ENCODE measurements at places on chromosomes 6 and 20. TPM values are rescaled to one million over a fixed set of nuclear protein-coding genes. Genes with fewer than 3 reads are reported as not detected.

The RSPH4A gene
- not detected for total RNA-seq

- no peak for ATAC-seq
Observed at GRCh38 chr6:3615391-3616380, 135.8 kb downstream of the PXDC1 start.

DNA sequence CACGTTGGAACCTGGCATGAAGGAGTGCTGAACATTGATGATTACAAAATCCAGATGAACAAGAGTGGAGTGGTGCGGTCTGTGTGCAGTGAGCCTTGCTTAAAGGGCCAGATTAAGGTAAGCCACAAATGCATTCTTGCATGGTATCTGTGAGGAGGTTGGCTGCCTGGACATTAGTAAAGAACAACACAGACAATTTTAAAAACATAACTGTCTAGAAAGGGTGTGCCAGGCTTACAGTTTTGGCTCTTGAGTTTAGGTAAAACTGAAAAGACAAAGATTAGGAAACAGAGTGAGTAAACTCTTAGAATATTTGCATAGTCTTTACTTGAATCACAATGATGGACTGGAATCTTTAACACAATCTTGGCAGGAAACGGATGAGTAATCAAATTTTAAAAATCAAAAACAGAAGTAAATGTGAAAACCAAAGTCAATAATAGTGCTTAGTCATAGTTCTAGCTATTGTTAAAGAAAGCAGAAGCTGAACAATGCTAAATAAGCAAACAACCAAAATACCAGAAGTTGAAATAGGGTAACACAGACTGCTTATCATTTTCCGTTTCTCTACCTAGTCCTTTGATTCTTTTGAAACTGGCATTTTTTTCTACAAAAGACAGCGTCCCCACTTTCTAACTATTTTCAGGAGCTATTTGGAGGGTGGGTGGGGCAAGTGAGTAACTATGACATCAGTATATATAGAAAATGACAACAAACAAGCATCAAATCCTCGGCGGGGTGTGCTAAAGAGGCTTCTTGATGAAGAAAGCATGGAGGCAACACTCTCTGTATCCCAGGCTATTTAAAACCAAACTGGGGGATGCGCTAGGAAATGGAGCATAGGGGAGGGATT lies 185.8 kb upstream of the RAB32 start:
- peak; percentile 83 for ATAC-seq

- no peak for ATAC-seq
Observed at GRCh38 chr6:121645100-121645745, 209.8 kb downstream of the GJA1 start.

- no peak for ATAC-seq
Observed at GRCh38 chr6:40631744-40632143, 44.6 kb upstream of the LRFN2 start.

DNA sequence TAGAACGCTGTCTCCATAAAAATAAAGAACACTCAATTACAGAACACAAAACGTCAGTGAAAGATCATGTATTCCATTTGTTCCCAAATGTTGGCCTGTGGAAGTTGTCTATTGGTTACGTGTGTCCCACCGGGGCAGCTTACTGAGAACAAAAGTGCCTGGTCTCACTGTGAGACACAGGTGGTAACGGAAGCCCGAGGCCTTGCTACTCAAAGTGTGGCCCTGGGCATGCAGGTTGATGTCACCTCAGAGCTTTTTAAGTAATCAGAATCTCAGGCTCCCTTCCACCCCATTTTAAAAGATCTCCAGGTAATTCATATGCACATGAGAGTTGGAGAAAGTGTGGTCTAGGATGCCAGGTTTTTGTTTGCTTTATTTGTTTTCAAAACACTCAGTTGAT lies 422.5 kb upstream of the OPRM1 start:
- ATAC-seq = no peak

DNA sequence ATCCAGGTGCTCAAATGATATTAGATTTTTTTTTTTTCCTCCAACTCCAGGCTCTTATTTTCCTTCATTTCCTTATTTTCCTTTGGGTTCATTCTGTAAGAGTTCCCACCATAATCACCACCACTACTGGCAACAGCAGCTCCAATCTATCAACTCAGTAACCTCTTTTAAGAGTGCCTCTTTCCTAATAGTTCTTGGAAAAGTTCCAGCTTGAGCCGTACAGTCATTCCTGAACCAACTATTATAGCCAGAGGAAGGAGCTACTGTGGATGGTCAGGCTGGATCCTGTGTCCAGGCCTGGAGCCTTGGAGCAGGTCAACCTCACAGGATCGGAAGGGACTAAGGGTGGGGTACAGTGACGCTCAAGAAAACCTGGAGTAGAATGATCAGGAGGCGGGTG lies 4.2 kb upstream of the ANGPT4 start:
- ATAC-seq = no peak

GRCh38 chr6:127392301-127392700 lies 48.9 kb upstream of the ECHDC1 start:
- ATAC-seq = peak; percentile 95

All from esophagus mucosa (tissue), 1 donor.